H4 (cell line): ENCODE measurements at places on chromosomes 1 and 21. TPM values are rescaled to one million over a fixed set of nuclear protein-coding genes. Genes with fewer than 3 reads are reported as not detected.

- no peak for DNase-seq
Measured at GRCh38 chr21:44878053-44878982, 4.8 kb upstream of the PTTG1IP start.

GRCh38 chr1:32991819-32992488 lies 27.3 kb upstream of the RNF19B start:
- no peak for DNase-seq

GRCh38 chr1:202843081-202843480 lies 32.3 kb downstream of the PCAT6 start:
- no peak for DNase-seq

DNA sequence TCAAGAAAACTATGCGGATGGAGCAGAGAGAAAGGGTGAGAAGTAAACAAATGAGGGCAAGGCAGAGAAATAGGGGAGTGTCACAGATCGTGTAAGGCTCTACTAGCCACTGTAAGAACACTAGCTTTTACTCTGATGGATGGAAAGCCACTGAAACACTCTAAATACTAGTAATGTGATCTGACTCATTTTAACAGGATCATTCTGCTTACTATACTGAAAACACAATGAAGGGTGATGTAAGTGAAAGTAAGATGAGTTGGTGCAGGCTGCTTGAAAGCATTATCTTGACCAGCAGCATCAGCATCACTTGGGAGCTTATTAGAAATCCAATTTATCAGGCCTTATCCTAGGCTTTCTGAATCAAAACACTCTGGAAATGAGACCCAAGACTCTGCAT lies 32.7 kb downstream of the TUT4 start:
- no peak for DNase-seq

GRCh38 chr1:11886986-11887665 lies 28.4 kb upstream of the NPPB start:
- no peak for DNase-seq

DNA sequence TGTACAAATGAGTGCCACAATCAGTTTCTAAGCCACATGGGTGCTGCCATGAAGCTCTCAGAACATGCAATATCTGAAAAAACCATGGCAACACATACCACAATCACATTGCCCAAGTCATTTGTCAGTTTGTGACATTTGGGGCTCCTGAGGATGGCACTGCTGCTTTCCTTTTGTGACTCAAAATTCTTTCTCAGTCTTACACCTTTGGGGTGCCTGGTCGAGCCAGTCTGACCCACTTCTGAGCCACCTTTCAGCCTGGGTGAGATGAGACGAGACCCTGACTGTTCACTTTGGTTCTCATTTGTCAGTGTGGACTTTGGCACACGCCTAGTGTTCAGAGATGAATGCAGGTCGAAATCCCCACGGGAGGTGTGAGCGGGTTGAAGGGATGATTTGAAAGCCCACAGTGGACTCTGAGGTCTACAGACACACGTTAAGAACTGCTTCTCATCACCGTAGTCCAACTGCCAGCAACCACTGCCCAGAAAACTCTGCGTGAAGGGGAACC lies 8.0 kb downstream of the BATF3 start:
- no peak for DNase-seq

GRCh38 chr1:161131523-161132409 lies 701 bp downstream of the DEDD start:
- no peak for DNase-seq

- peak; percentile 60 for DNase-seq
Measured at GRCh38 chr1:247357781-247358211, 26.1 kb upstream of the ZNF496 start.

DNA sequence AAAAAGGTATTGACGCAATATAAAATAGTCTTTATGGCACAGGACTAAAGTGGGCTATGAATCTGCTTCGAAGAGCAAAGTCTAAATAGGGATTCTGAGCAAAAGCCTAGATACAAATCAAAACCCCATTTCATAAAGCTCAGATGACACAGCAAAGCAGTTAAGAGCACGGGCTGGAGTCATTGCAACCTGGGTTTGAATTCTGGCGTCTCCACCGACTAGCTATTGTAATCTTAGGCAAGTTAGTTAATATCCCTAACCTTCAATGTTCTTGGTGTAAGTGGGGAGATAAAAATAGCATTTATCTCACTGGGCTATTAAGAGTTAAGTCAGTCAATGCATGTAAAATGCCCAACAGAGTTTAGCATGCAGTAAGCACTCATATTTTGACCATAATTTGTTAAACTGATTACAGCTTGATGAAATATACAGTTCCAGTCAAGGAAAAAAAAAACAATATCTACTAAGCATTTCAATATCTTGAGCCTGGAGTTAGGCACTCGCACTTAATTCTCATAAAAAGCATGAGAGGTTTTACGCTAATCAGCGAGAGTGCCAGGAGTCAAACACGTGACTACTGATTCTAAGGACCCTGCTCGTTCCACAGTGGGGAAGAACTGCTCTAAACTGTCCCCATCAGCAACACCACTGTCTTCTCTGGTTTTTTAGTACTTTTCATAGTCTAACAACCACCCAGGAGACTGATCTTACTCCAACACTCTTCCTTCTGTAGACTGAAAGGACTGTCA lies 75.5 kb downstream of the JAK1 start:
- no peak for DNase-seq

DNA sequence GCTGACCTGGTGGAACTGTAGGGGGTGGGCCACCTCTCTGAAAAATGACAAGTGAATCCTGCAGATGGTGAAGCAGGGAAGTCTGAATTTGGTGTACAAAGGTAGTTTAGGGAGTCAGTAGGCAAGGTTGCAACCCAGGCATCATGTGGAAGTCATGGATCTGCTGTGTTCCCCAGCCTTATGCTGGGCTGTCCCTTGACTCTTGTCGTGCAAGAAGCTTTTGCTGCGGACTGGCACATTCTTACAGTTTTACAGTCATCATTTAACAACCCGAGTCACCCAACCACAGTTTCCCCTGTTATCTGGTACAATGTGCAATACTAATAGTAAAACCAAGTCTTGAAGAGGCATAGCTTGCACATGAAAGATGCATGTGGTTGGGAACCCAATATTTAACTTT lies 13.2 kb downstream of the RHOU start:
- no peak for DNase-seq

DNA sequence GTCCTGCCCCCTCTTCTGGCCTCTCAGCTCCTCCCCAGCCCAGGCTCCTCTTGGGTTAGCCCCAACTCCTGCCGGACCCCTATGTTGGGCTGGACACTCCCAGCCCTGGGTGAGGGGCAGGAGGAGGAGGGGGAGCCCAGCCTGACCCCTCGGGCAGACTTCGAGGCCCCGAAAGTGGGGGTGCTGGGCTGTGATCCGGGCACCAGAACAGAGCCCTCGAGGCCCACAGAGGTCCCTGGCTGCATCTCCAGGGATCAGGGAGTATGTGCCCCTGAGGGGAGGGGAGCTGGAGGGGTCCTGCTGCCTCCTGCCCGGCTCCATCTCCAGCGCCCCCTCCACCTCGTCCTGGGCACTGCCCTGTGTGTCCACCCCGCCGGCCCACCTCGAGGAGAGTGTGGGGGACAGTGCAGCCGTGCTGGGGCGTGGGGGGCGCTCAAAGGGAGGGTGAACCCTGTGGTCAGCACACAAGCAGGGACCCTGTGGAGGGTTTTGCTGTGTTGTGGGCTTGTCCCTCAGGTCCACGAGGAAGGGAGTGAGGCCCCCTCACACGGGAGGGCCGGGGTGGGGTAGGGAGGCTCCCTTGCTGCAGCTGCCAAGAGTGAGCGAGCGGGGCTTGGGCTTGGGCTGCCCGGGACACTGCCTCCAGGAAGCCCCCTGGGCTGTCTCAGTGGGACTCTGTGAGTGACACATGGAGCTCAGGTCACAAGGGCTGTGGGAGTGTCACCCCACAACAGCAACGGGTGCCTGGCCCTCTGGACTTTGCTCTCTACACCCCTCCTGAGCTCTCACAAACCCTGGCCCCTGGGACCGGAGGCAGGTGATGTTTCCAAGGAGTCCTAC lies 54.4 kb downstream of the COL18A1 start:
- DNase-seq, result no peak

DNA sequence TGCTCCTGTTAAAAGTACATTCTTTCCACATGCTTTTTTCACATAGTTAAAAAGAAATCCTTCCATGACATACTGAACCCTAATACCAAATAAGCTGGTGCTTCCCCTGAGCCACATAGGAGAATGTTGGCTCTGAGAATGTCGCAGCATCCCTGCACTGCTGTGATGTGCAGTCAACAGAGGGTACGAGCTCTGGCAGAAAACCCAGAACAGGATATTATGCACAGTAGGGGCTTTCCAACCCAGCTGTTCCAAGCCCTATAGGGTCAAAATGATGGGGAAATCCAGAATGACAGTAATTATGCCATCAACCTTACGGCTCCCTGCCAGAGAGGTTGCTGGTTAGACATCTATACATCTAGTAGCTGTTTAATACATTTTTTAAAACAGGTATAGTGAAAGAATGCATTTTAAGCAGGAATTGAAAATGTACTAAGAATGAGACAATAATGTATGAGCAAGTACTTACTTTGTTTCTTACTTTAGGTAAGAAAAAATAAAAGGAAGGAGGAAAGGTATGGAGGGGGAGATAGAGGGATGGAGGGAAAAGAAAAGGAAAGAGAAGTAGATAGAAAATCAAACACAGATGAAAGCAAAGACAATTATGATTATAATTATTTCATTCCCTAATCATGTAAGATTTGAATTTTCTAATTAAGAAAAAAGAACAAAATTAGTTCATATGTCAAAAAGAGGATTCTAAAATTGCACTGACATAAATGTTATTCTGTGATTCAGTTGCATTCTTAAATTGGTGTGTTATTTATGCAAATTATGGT lies 126.0 kb downstream of the NR5A2 start:
- DNase-seq, result no peak

- no peak for DNase-seq
Measured at GRCh38 chr21:38897532-38898421, 92.0 kb downstream of the ETS2 start.

The POLR3GL gene
- total RNA-seq, result 16.9 and 21.2 TPM in 2 replicates

The MTMR11 gene
- total RNA-seq, result 2.6 and 2.9 TPM in 2 replicates

The CDK18 gene
- total RNA-seq, result 0.72 and 4.4 TPM in 2 replicates

The ZMPSTE24 gene
- total RNA-seq, result 88.5 and 123 TPM in 2 replicates
